Left renal cortex interstitium (tissue), 4 donors: ENCODE measurements at places on chromosomes 6 and 20. TPM values are rescaled to one million over a fixed set of nuclear protein-coding genes. Genes with fewer than 3 reads are reported as not detected.

- DNase-seq: peak; percentile 55
Observed at GRCh38 chr20:31842471-31843157, 2.8 kb downstream of the FOXS1 start.

DNA sequence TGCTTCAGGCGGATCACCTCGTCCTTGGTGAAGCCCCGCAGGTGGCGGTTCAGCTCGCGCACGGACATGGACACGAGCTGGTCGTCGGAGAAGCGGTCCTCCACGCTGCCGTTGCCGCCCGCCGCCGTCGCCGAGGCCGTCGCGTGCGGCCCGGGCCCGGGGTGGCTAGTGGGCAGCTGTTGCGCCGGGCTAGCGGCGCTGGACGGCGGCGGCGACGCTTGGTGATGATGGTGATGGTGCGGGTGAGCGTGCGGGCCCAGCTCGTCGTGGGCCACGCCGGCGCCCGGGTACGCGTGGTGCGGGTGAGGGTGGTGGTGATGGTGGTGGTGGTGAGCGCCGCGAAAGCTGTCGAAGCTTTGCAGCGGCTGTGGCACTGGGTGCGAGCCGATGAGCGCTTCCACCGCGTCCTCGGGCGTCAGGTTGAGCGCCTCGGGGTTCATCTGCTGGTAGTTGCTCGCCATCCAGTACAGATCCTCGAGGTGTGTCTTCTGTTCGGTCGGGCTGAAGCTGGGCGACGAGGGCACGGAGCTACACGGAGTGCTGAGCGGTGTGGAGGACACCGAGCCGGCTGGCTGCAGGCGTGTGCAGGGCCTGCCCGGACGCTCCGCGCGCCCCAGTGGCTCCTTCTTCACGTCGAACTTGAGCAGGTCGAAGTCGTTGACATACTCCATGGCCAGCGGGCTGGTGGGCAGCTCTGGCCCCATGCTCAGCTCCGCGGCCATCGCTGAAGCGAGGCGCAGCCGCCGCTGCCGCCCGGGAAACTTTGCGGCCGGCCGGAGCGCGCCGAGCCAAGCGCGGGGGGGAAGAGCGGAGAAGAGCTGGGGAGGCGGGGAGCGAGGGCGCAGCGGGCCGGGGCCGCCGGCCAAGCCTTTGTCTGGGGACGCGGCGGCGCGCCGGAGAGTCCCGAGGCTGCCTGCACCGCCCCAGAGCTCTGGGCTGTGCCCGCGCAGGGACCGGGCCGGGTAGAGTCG is 622 bp downstream of the MAFB start:
- no peak for DNase-seq

DNA sequence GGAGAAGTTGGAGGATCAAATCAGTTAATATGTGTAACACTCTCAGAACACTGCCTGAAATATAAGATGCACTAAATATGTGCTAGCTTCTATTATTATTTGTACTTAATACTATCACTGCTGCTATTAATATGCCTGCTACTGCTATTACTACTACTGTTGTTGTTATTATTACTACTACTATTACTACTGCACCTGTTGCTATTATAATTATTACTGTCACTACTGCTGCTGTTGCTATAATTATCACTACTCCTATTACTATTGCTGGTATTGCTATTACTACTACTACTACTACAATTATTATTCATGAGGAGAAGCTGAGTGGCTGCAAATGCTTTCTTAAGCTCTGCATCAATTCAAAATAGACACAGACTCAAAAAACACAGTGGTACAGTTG is 16.7 kb upstream of the SSTR4 start:
- DNase-seq: no peak

DNA sequence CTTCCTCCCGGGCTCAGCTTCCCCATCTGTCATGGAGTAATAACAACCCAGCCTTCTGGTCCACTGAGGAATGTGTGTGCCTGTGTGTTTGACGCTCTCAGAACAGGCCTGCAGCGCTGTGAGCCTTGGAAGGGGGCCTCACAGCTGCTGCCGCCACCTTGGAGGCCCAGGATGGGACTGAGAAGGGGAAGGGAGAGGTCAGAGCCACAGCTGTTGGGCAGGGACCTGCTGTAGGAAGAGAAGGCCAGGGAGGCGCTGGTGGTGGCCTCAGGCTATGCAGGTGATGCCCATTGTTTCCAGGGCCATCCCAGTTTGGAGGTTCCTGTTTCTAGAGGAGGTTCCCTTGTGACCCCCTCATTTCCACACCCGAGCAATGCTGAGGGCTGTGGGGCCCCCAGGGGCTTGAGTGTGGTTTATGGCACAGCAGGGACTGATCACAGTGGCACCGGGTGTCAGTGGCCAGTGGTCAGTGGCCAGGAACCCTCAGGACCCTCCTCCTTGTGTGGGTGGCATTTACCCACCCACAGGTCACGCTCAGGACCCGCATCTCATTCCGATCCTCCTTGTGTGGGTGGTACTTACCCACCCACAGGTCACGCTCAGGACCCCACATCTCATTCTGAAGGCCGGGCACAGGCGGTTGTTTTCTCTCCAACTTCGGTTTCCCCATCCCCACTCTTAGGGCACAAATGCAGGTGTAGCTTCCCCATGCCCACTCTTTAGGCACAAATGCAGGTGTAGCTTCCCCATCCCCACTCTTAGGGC is 14.0 kb downstream of the TPD52L2 start:
- DNase-seq: no peak

NOTCH4 gene
- polyA plus RNA-seq: 14.9 TPM

ZNF165 gene
- polyA plus RNA-seq: 5.0 TPM

DNA sequence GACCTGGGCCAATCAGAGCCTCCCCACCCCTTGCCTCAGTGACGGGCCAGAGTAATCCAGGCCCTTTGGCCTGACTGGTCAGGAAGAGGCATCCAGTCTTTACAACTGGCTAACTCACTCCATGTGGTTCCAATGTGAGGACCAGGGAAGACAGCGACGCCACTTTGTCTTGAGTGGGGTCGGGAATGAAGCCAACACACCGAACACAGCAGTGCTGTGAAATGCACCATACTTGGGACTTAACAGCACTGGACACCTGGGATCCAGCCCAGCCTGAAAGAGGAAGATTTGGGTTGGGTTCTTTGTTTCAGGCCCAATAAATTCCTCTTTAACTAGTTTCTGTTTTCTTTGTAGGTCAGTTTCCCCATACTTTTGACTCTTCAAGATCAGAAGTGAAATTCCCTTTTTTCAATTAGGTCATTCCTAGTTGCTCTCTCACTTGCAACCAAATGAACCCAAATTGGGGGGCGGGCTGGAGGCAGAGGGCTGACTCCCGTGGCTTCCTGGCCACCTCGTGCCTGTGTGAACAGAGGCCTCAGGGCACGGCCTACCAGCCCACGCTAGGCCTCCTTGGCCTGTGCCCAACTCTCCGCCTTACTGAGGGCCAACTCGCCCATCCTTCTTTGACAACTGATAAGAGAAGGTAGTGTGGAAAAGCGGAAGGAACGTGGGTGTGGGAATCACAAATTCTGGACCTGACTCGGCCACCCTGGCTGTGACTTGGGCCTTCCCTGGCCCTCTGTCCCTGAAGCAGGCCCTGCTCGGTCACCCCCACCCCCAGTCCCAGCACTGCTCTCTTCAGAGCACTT is 17.1 kb downstream of the SULF2 start:
- no peak for DNase-seq

- DNase-seq: no peak
Observed at GRCh38 chr6:79869184-79869583, 78.2 kb downstream of the ELOVL4 start.

DNA sequence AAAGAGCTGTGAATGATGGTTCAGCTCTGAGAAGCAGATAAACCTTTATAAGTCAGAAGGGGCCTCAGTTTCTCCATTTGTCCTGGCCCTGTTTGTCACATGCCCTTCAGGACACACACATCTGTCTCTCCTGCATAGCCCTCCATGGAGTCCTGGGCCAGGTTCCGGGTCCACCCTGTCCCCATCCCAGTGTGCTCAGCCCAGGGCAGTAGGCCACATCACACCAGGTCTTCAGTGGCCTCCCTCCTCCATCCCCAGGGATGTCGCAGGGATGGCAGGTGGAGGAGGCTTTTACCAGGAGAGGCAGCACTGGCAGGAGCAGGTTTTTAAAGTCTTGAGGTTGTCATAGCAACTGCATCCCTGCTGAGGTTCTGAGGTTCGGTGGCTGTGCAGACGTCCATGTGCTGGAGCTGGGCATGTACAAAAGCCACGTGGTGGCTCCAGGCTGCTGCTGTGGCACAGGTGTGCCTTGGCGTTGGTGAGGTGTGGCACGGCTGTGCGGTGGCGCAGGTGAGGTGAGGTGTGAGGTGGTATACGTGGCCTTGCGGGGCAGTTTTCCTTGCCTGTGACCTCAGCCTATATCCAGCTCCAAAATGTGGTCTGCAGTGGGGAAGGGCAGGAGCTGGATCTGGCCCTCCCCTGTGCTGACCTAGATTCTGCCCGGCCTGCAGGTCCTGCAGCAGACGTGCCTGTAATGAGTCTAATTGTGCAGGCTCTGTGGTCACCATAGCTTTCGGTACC is 8.0 kb upstream of the NPBWR2 start:
- no peak for DNase-seq

DNA sequence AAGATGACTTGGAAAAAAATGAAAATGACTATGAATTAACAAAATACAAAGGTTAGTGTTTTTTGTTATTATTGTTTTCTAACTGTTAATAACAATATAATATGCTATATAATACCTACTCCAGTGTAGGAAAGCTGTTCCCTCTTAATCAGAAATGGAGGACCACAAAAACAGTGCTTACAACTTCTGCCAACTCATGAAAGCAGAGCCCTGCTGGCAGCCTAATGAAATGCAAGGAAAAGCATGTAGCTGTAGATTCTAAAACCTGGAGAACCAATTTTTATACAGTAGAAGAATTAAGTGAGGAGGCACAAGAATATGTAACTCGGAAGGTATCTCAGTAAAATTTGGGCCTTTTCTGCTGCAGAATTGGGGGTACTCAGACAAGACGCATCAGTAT is 29.4 kb downstream of the PHIP start:
- DNase-seq: no peak

- no peak for DNase-seq
Observed at GRCh38 chr6:133583907-133584427, 304.9 kb upstream of the TCF21 start.

C6orf141 gene
- polyA plus RNA-seq: 0.85 TPM

- DNase-seq: no peak
Observed at GRCh38 chr6:94300424-94301144, 881.2 kb upstream of the EPHA7 start.
